ENCODE measurements at places on chromosomes 6 and 20.

DNA sequence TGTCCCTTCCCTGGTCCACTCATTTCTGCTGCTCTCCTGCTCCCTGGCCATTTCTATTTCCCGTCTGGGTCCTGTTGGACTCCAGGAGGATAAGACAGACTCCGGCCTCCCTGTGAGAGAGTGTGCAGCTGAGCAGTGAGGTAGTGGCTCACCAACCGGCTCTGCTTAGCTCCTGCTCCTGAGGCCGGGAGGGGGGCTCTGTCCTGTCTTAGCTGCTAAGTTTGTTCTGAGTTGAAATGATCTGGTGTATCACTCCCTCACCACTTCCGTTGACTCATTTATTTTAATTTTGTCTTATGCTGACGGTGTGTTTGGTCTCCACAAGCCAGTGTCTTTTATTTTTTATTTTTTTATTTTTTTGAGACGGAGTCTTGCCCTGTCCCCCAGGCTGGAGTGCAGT, 148.5 kb upstream of the PDE10A start:
- no peak for DNase-seq

GRCh38 chr20:23178806-23179205, 92.7 kb upstream of the CD93 start:
- no peak for DNase-seq

GRCh38 chr6:131914967-131915751, 36.0 kb downstream of the CCN2 start:
- no peak for DNase-seq

GRCh38 chr6:56862415-56863175, 92.3 kb upstream of the BEND6 start:
- no peak for DNase-seq

DNA sequence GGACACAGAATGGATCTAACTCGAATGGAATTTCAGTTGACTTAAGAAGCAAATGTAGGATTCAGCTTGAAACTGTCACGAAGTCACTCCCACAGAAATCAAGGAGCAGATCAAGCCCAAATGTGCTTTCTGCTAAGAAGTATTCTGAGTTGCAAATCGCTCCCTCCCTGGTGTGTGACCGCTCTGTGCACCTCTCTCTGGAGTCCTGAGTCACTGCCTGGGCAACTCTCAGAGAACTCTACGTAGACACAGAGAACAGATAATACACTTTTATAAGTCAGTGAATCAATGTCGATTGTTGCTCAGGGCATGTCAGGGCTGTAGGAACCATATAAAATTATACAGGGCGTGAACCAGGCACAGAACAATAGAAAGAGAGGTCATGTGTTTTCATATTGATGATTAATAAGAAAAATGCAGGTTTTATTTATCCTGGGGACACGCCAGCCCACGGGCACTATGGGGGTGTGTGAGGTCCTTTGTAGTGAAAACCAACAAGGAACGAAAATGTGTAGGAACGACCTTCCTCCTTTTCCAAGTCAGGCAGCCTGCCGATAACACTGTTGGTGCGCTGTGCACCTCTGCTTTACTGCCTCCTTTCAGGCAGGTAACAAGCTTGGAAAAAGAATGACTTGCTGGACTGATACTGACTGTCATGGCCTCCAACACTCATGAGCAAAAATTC, 248.1 kb upstream of the FOXQ1 start:
- DNase-seq = no peak

GRCh38 chr20:5393218-5393870, 76.6 kb upstream of the PROKR2 start:
- no peak for DNase-seq

DNA sequence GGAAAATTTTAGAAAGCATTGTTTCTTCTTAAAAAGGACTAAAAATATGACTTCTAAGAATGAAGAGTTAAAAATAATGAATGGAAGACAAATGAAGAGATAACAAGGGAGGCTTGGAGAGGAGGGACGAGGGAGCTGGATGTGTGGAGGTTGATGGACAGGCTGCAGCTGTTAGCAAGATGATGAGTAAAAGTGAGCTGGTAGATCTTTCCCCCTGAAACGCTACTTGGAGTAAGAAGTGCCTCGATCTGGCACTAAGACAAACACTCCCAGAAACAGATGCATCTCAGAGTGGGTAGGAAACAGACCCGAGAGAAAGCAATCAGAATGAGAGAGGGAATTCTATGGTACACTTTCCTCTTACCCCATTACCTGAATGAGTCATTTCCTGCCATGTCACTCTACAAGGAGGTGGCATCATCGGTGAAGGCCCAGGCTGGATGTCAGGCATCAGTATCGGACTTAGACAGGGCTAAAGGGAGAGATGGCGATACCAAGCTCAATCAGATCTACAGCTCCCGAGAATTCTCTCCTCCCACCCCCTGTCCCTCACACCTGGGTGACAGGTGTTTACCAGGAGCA, 154.1 kb upstream of the BMP2 start:
- no peak for DNase-seq

DNA sequence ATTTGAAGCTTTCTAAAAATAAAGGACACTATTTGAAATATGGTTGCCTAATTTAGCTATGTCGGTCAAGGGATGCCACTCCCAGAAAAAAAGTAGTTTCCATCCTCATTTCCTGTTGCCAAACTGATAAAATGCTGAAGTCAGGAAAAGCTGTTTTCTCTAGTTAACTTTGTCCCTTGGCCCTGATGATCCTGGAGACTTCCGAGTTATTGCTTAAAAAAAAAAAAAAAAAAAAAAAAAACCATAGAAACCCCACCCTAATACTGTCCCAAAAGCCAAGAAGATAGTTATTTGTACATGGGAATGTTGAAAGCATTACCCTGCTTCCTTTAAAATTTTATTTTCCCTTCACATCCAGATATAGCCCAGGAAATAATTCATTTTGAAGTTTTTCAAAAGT, 236.7 kb downstream of the SOD2 start:
- DNase-seq = no peak

- no peak for DNase-seq
These were observed 24.0 kb downstream of the BTBD3 start for GRCh38 chr20:11941593-11942246.

- DNase-seq = no peak
These were observed 374 bp upstream of the SERINC1 start for GRCh38 chr6:122472022-122472340.

GRCh38 chr20:10402938-10403608, 30.9 kb downstream of the MKKS start:
- no peak for DNase-seq

- no peak for DNase-seq
These were observed 561.3 kb upstream of the JAG1 start for GRCh38 chr20:11235058-11235457.

GRCh38 chr6:137426007-137426689, 68.0 kb downstream of the OLIG3 start:
- DNase-seq = no peak

DNA sequence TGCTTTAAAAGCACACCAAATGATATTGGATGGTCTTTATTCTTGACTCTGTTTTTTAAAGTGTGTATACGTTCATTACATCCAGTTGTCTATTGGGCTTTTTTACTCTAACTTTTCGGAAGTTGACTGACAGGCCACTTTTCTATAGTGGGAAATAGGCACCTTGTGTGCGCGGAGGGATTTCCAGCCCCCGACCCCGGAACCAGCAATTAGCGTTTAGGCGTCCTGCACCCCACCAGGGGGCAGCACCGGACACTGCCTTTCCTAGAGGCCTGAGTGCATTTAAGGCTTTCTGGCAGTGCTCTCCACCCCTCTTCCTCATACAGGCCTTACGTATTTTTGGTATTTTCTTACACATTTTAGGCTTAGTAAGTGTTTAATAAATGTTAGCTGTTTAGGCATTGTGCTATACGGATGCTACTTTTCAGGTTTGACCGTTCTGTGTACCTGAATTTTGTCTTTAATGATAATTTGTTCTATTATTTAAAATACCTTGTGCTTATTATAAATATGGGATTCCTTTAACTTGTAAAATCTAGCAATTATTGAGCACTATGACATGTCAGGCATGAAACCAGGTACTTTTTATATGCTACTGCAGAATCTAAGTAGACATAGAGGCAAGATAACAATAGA, 231.8 kb downstream of the BCKDHB start:
- DNase-seq = no peak

DNA sequence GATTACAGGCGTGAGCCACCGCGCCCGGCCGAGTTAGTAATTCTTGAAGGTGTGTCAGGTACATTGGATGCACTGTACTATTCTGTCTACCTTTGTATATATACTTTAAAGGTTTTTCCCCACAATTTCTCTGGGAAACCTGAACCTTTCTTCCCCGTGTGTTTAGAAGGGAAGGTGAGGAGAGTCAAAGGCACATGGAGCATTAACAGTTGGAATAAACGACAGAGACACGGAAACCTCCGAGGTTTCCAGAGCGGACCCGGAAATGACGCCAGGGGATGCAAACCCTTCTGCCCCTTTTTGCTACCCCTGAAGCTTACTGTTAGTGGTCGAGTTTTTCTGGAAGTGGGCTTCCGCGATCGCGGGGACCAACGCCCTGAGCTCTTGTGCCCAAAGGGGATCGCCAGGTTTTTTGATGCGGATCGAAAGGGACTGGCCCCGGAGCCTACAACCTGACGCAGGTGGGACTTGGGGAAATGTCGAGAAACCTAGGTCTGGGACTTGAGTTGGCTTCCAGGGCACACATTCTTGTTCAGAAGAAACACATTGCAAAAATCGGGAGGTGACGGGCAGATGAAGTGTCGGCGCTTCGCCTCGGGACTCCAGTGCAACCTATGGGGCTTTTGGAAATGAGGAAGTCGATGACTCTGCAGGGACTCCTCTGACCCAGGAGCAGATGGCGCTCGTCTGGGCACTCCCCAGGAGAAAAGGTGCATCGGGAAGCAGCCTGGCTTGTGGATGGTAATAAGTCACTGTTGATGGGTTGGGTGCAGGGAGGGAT, 218.2 kb downstream of the OR2B2 start:
- peak; percentile 50 for DNase-seq

DNA sequence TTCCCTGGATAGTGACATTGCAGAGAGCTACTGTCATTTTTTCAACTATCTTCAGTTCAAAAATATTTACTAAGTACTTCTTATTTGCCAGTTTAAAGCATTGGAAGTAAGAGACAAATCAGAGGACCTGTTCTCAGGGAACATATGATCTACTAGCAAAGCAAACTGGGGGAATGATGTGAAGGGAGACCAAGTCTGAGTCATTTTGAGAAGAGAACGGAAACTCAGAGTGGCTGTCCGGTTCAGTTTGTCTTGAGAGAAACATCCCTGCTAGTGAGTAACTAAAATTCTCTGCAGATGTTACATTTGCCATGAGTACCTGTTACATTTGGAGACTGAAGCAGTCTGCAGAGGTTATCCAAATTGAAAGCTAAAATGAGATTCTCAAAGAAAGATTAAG, 118.3 kb downstream of the KCNQ5 start:
- DNase-seq = no peak

GRCh38 chr6:33140556-33140955, 51.7 kb downstream of the COL11A2 start:
- DNase-seq = no peak

DNA sequence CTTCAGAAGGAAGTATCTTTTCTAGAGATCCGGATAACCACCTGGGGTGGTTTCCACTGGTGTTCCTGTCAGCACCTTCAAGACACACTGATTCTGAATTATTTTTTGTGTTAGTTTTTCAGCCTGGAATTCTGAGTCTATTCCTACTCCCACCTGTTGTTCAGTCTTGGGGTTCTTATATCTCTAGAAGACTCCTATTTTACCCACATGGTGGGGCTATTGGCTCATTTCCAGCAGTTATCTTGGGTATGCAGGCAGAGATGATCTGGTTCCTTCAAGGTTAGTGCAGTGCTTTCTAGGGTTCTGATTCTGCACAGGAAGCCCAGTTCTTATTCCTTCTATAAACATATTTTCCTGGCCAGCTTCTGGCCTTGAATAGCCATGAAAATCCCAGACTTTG, 175.6 kb upstream of the PDE7B start:
- no peak for DNase-seq

GRCh38 chr6:121608270-121608669, 172.8 kb downstream of the GJA1 start:
- no peak for DNase-seq

DNA sequence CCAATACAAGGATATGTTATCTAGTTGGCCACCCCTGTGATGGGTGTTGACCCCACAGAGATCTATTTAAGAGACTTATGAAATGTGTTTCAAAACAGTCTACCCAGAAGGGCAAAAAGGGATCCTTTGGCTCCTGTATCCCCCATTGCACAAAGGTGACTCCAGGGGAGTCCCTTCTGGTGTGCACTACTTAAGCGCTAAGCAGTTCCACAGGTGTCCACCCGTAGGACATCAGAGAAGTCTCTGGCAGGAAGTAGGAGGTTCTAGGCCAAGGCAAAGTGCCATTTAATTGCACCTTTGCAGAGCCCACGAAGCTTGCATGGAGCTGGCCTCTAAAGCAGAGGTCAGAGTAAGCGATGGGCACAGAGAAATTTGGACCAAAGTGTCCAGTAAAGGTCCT, 147.7 kb downstream of the MRPL14 start:
- DNase-seq = no peak

- DNase-seq = no peak
These were observed 147.8 kb upstream of the EPHA7 start for GRCh38 chr6:93567164-93567563.

GRCh38 chr6:17289630-17290061, 8.5 kb downstream of the RBM24 start:
- DNase-seq = no peak

- no peak for DNase-seq
These were observed 145.8 kb downstream of the DTNBP1 start for GRCh38 chr6:15516923-15517560.

DNA sequence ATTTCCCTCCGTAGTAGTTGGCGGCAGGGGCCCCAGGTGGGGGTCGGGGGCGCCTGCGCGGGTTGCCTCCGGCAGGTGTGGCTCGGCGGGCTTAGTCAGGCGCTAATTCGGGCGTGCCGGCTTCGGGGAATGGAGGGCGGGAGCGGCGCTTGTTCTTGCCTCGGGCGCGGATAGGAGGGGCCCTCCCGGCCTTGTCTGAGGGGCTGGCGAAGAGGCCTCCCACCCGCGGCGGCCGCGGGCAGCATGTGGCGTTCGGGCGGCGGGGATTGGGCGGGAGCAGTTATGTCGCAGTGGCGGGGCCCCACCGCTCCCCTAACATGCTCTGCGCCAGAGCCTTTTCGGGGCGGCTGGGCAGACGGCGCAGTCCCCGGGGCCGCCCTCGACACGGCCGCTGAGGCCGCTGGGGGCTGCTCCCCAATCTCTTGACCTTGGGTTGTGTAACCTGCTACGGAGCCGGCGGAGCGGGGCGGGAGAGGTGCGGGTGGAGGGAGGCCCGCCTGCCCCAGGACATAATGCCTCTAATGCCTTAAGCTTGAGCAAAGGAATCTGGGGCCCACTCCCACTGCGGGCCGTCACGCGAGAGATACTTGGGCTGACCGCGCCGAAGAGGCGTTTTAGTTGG, 1.1 kb downstream of the AMD1 start:
- DNase-seq = no peak

- no peak for DNase-seq
These were observed 104.2 kb upstream of the STXBP5 start for GRCh38 chr6:147099974-147100373.

GRCh38 chr6:168155193-168155592, 76.2 kb upstream of the FRMD1 start:
- no peak for DNase-seq

DNA sequence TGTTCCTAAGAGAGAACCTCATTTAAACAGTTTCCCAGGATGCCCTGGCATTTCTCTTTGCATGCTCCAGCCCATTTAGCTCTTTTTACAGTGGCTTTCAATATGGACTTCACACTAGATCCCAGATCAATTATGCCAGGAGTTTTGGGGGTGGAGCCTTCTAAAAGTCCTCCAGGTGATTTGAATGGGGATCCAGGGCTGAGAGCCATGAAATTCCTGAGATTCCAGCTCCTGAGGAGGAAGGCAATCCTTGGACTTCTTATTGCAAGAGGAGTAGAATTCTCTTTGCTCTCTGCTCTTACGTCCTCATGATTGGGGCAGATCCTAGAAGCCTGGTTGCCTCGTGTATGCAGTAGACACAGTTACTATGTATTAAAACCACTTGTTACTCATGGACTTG, 184.2 kb downstream of the DHX35 start:
- no peak for DNase-seq

Measured in GM12892 (cell line).